ENCODE measurements at places on chromosomes 4 and X.

- no peak for DNase-seq
Observed at GRCh38 chrX:139299309-139299708, 231.2 kb upstream of the F9 start.

DNA sequence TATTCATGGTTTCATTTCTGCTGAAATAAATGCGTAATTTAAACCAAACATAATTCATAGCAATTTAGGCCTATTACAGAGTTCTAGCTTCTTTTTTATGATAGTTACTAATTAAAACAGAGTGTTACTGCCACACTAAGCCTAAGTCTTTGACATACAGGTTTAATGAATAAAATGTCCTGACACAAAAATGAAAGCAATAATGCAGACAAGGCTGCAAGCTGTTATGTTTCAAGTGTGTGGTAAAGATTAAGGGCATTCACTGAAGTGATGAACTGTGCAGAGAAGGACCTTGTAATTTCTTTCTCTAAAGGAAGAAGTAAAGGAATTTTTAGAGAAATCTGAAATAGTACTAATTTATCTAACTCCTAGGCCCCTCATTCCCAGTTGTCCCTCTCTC, 2.9 kb downstream of the NDNF start:
- DNase-seq = no peak

DNA sequence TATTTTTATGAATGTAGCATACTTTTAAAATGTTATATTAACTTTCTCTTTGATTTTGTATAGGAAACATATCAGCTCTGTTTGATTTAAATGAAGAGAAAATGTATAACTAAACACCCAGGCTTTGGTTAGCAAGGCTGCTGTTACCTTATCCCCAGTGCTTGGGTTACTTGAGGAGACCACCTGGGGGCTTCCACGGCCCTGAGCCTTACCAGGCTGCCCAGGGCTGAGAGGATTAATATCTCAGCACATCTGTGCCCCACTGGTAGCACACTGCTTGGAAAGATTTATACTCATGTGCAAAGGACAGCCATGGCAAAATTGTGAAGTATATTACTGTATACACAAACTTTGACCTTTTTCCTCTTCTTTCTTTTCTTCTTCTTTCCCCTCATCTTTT, 752.9 kb downstream of the RAPGEF2 start:
- no peak for DNase-seq

DNA sequence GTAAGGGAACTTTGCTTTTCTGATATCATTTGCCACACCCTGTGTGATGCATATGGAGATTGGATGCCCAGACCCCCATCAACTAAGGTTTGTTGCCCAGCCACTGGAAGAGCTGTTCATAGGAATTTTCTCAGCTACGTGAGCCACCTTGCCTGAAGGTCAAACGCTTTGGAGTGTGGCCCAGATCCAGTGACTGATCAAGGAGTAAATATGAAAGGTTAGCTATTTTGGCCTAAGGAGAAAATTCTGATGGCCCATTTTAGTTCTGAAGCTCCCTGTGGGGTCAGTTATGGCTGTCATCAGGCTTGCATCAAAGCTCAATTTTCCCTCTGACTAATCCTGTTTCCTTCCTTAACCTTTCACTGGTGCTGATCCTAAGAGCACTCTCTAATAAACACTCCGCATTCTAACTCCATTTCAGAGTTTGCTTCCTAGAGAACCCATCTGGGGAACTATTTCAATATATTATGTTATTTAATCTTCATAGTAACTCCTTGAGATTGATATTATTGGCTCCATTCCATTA, 407.7 kb downstream of the SPRY1 start:
- no peak for DNase-seq

DNA sequence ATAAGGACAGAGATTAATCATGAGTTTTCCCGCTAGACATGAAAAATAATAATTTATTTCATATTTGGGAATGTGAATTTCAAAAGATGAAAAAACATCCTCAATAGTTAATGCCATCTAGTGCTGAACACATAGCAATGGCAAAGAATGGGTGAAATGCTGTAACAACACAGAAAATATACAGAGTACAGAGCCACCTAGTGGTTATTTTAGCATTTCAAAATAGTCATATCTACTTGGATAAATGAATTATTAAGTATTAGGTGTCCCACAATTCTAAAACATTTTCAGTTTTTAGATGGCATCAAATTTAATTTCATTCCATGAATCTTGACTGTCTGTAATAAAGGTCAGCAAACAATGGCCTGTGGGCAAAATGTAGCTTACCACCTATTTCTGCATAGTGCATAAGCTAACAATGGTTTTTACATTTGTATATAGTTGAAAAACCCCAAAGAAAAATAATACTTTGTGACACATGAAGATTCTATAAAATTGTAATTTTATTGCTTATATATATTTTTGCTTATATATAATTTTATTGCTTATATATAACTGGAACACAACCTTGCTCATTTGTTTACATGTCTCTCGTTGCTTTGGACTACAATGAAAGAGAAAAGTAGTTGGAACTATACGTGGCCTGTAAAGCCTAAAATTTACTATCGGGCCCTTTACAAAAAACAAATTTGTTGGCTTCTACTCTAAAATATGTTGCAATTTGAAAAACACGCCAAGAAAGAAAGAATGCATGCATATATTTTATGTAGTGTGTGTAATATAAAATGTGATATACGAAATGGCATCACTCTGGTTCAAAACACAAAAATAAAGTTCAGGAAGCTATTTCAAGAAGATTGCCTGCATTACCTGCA, 99.1 kb upstream of the FAM47C start:
- DNase-seq = no peak

- no peak for DNase-seq
Observed at GRCh38 chr4:78517050-78517652, 34.4 kb upstream of the ANXA3 start.

DNA sequence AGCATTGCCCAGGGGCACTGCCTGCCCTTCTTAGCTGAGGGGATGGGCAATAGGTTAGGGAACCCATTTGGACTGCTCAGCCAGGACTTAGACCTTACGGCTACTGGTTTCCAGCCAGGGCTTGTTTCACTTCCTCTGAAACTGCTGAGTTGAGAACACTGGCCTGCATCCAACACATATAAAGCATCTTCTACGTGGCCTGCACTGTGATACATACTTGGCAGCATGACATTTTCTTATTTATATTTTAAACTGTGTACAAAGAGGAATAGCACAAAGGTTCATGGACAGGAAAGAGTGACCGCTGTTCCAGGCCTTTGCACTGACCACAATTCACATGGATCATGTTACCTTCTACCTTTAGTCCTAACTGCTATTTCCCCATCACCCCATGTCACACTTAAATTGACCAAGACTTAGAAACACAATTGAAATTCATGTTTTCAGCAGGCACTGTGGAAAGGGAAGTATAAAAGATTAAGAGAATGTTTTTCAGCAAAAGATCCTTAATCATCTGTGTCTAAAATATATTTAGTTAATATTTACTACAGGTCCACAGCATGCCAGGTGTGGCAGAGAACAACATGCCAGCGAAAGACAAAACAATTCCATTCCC, 43.7 kb downstream of the NLGN4X start:
- DNase-seq = no peak

DNA sequence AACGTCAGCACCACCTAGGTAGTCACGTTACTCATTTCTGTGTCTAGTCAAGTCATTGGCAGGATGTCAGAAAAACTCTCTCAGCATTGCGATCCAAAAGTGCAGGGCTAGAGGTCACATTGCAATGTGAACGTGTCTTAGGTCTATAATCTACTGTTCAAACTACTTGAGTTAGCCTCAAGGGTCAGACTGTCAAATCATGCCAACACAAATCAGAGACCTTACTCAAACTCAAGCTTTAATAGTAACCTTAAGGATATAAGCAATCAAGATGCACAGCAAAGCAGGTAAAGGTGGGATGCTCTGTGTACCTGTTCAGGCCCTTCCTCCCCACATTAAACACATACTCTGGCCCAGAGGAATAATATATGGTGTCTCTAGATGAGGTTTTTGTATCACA, 114.4 kb upstream of the NOCT start:
- no peak for DNase-seq

DNA sequence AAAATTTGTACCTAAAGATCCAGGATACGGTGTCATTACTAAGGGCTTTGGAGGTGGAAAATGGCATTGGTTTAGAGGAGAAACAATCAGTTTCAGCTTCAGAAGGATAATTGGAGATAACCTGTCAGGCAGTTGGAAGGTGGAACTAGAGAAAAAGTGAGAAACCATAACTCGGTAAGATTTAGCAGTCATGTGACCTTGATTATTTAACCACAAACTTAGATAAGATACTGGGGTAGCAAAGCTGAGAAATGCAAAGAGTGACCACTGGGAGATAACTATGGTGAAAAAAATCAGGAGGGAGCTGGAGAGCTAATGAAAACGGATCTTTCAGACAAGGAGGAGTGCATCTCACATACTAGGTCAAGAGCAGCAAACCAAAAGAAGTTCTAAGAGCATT, 58.3 kb upstream of the SMARCA5 start:
- no peak for DNase-seq

- peak; percentile 68 for DNase-seq
Observed at GRCh38 chr4:186201535-186202230, 10.3 kb downstream of the CYP4V2 start.

GRCh38 chr4:107970063-107970798, 19.5 kb upstream of the HADH start:
- DNase-seq = no peak

DNA sequence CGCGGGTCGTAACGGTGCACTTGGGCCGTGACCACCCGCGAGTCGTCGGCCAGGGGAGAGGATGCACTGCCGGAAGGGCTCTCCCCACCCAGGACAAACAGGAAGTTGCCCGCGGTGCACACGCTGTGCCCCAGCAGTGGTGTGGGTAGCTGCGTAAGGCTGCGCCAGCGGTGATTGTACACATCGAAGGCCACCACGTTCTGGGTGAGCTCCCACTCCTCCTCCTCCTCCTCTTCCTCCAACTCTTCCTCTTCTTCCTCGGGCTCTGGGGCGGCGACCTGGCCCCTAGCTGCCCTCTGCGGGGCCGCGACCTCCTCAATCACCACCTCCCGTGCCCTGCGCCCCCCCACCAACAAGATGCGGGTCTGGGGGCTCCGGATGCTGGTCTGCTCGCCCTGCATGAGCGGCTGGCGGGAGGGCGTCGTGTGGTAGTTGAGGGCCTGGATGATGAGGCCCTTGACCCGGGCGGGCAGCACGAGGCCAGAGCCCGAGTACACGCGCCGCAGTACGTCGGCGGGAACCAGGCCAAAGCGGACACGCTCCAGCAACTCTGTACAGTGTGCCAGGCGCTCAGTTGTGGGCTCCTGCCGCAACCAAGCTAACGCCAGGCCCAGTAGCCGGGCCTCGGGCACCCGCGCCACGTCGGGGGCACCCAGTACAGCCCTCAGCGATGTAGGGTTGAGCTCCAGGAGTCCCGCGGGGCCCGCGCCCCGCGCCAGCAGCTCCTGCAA, 1.4 kb downstream of the KLHL34 start:
- no peak for DNase-seq

DNA sequence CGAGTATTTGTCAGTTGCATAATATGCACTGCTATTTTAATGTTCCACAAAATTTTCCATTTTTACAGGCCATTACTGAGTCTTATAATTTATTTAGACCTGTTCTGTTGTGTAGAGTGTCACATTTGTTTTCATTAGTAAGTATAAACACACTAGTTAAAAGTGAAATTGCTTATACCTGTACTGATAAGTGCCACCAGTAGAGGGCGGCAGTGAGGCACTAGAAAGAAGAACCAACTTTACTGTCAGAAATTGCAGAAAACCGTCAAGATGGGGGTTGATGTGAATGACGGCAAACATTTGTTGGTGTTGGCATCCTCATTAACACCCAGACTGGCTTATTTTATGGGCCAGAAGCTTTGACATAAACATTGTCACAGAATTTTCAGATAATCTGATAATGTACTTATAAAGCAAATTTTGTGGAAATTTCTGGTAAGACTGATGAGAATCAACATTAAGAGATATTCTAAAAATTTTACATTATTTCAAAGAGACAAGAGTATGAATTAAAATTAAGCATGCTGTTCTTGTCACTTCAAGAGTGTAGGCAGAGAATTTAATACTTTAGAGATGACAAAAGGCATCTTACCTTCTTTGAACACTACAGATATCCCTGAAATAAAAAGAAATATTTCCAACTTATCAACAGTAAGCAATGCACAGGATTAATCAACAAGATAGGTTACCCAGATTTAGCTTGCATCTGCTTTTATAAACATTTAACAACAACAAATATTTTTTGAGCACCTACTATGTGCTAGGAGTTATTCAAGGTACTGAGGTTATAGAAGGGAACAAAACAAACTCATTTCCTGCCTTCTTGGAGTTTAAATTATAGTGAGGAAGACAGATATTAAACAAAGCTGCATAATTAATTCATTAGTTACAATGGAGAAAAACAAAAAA, 24.9 kb downstream of the ALPK1 start:
- DNase-seq = peak; percentile 76

GRCh38 chr4:7191546-7192251, 639 bp upstream of the SORCS2 start:
- no peak for DNase-seq

DNA sequence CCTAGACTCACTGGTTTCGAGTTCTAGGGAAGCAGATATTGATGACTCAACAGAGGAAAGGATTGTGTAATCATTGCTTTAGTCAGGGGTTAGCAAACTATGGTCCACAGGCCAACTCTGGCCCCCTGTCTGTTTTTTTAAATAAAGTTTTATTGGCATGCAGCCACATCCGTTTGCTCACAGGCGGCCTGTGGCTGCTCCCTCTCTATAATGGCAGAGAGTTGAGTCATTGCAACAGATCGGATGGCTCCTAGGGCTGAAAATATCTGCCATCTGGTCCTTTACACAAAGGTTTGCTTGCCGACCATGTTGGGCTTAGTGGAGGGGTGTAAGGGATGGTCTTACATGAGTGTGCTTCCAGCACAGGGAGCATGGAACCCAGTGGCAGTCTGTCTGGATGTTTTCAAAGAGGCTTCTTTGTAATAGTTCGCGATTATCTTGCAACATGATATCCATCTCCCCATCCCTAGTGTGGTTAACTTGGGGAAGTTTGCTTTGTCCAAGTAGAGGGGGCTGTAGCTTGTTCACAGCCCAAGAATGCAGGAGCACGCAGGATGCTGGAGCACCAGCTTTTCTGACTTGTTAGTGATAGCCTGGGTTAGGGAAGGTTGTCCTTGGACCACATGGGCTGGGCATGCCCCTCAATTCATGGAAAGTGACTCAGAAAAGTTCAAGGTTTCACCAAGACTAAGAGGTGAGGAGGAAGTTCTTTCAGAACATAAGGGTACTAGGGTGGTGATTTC, 59.3 kb upstream of the CLDN34 start:
- DNase-seq = no peak

- no peak for DNase-seq
Observed at GRCh38 chr4:164802301-164802901, 48.5 kb downstream of the SMIM31 start.

GRCh38 chrX:49877397-49878101, 1.7 kb upstream of the USP27X start:
- DNase-seq = no peak

GRCh38 chr4:105909787-105910281, 14.6 kb downstream of the NPNT start:
- no peak for DNase-seq

GRCh38 chr4:742742-743311, 37.2 kb downstream of the PCGF3 start:
- peak; percentile 81 for DNase-seq

GRCh38 chr4:72152731-72153130, 120.9 kb downstream of the NPFFR2 start:
- no peak for DNase-seq

- DNase-seq = no peak
Observed at GRCh38 chr4:141121101-141121500, 12.2 kb downstream of the RNF150 start.

All from activated naive CD4-positive, alpha-beta T cell treated with Interleukin-2 at 50 U/mL for 16 hours (primary cell).